Stimulated activated naive CD8-positive, alpha-beta T cell treated with anti-CD3 and anti-CD28 coated beads, Interleukin-15, amount 100 ng/mL, for 72 hours (primary cell): ENCODE measurements at places on chromosomes 2 and 18.

DNA sequence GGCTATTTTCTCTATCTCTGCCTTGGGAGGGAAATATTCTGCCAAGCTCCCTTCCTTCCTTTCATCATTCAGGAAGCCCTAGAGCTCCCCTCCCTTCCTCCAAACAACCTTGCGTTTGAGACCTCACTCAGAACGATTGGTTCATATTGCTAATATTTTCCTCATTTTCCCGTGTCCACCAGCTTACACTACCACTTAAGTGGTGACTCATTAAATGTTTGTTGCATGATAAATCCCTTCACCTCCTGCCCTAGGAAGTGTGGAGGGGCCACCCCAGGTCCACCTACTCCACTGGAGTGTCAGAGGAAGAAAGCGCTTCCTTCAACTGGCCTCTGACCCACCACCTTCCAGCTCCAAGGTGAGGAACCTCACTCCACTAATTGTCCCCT lies 2.3 kb upstream of the LPIN2 start:
- DNase-seq = no peak

GRCh38 chr2:446303-446874 lies 158.5 kb upstream of the ALKAL2 start:
- no peak for DNase-seq

GRCh38 chr2:222381566-222381965 lies 42.8 kb upstream of the SGPP2 start:
- DNase-seq = no peak

GRCh38 chr2:57806449-57806968 lies 240.1 kb upstream of the VRK2 start:
- no peak for DNase-seq

DNA sequence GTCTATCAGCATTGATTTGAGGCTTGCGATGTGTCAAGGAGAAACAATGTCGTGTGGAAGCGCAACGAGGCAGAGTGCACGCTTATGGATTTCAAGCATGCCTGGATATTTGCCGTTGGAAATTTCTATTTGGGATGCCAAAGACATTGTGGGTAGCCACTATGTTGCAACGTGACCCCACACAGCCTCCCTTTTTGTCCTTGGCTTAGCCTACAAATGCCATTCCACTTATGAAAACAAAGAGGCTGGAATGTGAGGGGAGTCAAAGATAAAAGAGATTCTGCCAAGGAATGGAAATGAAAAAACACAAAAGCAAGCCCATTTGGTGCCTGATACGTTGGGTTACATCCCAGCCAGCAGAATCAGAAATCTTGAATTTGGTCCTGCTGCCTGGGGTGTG lies 721.2 kb downstream of the GALR1 start:
- no peak for DNase-seq

- no peak for DNase-seq
These were observed 425.2 kb upstream of the MEX3C start for GRCh38 chr18:51622702-51623101.

- DNase-seq = no peak
These were observed 5.4 kb downstream of the SEMA4F start for GRCh38 chr2:74659462-74659861.

GRCh38 chr2:176854878-176855277 lies 357.7 kb upstream of the HNRNPA3 start:
- DNase-seq = no peak

DNA sequence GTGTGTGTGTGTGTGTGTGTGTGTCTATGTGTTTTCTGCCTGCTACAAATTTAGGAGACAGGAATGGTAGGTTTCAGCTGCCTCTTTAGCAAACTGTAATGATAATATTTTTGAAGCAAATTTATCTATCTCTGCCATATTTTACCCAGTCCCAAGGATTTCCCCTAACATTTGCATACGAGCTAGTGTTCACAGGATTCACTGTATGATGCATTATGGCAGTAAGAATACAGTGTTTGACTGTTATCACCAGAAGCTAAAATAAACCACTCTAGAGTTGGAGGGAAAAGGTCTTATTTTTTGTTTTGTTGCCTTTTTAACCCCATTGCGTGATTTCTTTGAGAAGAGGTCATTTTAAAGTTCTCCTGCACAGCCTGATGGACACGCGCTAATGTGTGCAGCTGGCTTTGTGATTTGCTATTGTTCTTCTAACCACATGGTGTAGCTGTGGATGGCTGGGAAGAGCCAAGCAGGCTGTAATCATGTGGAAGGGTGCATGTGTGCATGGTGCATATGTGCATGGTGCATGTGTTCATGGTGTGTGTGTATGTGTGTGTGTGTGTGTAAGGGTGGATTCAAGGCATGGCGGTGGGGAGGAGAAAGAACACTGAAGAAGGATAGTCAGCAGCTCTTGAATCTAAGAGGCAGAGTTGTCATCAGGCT lies 62.4 kb downstream of the PLB1 start:
- no peak for DNase-seq

DNA sequence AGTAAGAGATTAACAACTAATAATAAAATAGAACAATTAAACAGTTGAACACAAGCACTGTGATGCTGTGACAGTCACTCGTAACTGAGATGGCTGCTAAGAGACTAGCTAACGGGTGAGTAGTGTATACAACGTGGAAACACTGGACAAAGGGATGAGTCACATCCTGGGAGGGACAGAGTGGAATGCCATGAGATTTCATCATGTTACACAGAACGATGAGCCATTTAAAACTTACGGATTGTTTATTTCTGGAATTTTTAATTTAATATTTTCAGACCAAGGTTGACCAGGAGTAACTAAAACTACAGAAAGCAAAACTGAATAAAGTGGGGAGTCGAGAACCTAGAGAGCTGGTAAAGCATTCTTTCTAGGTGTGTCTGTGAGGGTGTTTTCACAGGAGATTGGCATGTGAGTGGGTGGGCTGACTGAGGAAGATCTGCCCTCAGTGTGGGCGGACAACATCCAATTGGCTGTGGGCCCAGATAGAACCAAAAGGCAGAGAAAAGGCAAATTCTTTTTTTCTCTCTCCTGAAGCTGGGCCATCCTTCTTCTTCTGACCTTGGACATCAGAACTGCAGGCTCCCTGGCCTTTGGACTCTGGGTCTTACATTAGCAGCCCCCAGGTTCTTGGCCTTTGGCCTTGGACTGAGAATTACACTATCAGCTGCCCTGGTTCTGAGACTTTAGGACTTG lies 14.6 kb downstream of the TMSB10 start:
- DNase-seq = peak; percentile 63

DNA sequence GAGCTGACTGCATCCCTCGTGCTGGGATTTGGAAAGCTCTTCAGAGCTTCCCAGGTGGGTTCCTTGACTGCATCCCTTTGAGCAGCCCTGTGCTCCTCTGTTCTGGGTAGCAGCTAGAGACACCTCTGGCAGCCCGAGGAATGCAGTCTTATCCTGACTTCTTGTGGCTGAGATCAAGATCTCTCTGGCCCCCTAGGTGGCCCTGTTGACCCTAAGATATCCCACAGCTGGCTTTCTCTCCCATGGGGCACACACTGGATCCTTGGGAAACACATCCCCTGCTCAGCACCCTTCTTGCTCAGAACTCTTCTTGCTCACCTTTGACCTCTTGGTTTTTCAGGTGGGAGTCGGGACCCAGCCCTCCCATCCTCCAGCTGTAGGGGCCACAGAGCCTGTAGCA lies 237.2 kb downstream of the TSN start:
- DNase-seq = no peak

- DNase-seq = no peak
These were observed 107.6 kb downstream of the FBXO15 start for GRCh38 chr18:74040008-74040407.

GRCh38 chr2:45765728-45766254 lies 114.3 kb downstream of the PRKCE start:
- no peak for DNase-seq

GRCh38 chr2:219496825-219497494 lies 1.7 kb upstream of the GMPPA start:
- no peak for DNase-seq

DNA sequence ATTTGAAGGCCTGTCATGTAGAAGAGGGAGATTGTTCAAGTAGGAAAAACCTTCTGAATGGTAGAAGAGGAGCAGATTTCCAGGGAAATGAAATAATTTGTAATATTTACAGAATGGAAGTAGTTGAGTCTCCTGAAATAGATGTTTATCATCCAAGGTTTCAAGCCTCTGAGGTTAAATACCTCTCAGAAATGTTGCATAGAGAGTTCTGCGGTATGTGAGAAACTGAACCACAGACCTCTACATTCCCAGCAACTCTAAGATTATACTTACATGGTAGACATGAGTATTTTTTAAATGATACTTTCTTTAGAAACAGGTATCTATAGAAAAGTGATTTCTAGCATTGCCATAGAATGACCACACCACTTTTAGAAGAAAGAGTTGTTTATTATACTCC lies 379.8 kb upstream of the FANCL start:
- no peak for DNase-seq

DNA sequence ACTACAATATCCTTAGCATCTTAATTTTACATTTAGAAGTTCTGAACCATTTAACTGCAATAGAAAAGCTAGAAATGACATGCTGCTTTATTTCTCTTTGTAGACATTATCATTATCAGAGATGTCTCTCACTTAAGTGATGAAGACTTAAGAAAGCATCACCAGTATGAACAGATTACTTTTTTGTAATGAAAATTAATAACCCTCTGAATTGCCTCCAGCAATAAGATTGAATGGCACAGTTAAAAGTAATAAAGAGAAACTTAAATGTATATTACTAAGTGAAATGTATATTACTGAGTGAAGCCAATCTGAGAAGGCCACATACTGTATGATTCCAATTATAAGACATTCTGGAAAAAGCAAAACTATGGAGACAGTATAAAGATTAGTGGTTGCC lies 89.4 kb downstream of the PID1 start:
- DNase-seq = no peak

DNA sequence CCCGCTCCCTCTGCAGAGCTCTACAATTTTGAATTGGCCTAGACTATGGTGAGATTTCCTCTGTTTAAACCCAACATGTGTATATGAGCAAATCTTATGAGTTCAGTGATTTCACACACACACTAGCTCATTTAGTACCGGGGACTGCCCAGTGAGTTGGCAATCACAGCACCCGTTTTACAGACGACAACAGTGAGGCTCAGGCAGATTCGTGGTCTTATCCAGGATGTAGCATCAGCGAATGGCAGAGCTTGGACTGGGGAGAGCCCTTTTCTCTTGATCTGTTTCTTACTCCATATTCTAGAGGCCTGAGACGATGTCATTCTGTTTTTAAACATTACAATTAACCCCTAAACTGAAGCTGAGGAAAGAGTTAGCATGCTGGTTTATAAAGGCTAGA lies 419.9 kb downstream of the NBAS start:
- DNase-seq = peak; percentile 14

DNA sequence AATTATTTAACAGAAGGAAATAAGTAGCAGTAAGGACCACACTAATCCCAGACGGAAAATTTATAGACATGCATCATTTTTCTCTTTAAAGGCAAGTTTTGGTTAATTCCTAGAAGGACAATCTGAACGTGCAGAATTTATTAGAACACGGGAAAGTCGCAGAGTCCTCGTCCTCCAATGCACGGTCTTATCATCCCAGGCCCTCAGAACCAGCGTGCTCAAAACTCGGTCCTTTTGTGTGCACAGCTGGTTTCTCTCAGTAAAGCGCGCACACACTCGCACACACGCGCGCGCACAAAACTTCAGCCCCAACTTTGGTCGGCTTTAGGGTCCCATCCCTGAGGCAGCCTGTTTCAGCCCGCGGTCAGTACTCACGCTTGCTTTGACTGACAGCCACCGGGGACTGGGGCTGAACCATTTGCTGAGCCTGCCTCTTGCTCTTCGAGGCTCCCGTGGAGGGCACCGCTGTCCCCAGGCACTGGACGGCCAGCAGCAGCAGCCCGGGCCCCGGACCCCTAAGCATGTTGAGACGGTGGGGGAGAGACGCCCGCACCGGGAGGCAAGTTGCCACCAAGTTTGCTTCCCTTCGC lies 493 bp downstream of the FN1 start:
- DNase-seq = peak; percentile 15

- no peak for DNase-seq
These were observed 209.2 kb upstream of the SYT4 start for GRCh38 chr18:43486462-43486861.

- DNase-seq = no peak
These were observed 69.9 kb upstream of the CTLA4 start for GRCh38 chr2:203797712-203798111.

GRCh38 chr2:88011011-88011410 lies 5.3 kb downstream of the RNU2-63P start:
- DNase-seq = no peak

DNA sequence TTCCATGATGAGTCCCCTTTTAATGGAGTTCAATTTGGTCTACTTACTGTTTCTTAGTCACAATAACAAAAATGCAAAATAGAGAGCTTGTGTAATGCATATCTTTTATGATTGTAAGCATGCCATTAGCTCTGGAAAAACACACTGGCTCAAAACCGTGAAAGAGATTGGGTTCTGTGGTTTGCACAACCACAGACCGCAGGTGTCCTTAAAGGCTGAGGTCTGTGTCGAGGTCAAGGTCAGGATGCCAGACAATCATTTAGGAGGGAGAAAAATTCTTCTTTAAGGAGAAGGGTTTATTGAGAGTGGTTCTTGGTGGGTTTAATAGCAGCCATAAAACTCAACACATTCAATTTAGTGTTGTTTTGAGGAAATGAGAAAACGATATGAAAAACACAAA lies 487.2 kb downstream of the GALR1 start:
- no peak for DNase-seq

GRCh38 chr2:67871686-67872412 lies 191.0 kb downstream of the C1D start:
- DNase-seq = no peak

DNA sequence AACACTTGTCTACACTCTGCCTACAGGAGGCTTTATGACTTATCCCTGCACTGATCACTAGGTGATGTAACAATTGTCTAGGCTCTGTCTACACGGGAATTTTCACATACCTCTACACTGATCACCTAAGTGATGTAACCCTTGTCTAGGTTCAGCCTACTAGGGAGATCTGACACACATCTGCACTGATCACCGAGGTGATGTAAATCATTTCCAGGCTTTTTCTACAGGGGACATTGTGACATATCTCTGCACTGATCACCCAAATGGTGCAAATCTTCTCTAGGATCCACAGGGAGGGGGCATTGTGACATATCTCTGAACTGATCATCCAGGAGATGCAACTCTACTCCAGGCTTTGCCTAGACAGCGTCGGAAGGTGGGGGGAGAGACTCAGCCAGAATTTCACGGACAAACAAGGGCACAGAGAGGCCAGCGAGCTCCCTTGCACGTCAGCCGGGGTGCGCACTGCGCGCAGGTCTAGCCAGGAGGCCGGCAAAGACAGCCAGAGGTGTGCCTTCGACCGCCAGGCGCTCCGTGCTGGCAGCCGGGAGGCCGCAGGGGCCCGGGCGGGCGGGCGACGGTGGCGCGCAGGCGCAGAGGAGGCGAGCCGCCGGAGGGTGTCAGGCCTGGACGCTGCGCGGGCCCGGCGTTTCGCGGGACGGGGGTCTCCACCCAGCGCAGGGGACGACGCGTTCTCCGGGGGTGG lies 46.9 kb upstream of the USP14 start:
- peak; percentile 80 for DNase-seq

- peak; percentile 21 for DNase-seq
These were observed 28.9 kb upstream of the IER3IP1 start for GRCh38 chr18:47204908-47205522.

DNA sequence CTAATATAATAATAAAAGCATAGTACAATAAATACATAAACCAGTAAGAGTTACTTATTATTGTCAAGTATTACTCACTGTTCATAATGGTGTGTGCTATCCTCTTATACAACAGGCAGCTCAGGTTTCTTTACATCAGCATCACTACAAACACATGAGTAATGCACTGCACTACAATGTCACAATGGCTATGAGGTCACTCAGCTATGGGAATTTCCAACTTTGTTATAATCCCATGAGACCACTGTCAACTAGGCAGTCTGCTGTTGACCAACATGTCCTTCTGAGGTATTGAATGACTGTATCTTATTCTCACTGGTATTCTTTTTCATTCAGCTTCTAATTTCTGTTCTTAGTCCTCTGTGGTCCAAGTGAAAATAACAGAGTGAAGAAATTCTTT lies 250.4 kb upstream of the DSEL start:
- DNase-seq = no peak
